ENCODE measurements at places on chromosomes 5 and 9.

- no peak for DNase-seq
Measured at GRCh38 chr5:73321757-73322436, 126.7 kb downstream of the FOXD1 start.

DNA sequence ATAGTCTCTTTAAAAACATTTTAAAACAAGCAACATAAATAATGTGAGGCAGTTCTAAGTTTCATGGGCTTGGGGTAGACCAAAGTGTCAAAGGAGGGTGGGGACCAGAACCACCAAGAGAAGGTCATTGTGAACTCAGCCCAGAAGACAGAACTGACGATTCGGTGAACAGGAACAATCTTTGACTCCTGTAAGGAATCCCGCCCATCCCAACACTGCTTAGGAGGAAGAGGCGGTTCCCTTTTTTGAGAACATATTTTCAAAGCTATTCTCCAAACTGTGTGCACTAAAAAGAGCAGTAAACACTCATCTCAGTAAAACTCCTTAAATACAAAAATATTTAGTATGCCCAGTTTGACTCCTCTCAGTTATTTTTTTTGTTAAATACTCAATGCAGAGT is 176.5 kb upstream of the TLE4 start:
- no peak for DNase-seq

DNA sequence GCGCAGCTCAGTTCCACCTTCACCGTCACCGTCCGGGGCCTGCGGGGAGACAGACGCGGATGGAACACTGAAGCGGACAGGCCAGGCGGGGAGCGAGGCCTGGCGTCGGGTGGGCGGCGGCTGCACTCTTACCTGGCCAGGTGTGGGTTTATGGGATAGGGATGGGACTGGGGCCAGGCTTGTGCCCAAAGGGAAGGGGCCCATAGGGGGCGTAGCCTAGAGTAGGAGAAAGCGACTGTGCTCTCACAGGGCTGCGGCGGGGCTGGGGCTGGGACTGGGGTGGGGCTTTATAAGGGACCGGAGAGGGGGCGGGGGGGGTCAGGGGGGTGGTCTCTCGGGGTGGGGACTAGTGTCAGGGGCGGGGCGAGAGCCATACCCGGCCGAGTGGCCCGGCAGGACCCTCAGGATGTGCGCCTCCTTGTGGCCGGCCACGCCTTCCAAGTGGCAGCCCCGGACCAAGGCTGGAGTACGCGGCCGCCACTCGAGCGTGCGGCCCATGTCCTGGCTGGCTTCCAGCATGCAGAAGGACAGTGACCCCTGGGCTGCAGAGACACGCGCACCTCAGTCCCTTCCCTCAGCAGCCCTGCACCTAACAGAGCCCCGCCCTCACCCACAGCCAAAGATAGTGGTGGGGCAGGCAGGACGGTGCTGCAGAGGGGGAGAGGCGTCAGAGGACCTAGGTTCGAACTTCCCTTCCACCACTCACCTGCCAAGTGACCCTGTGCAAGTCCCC is 22.8 kb downstream of the FPGS start:
- no peak for DNase-seq

DNA sequence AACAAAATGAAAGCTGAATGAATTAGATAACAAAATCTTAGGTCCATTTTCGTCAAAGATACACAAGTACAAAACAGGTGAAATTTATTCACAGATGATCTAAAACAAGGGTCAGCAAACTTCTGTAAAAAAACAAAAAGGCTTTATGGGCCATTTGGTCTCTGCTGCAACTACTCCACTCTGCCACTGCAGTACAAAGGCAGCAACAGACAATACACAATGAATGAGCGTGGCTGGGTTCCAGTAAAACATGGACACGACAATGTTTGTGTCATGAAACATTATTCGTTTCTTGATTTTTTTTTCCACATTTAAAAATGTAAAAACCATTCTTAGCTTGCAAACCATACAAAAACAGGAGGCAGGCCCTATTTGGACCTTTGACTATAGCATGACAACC is 71.9 kb downstream of the ECPAS start:
- DNase-seq, result no peak

GRCh38 chr5:176887252-176887849 is 11.8 kb downstream of the HK3 start:
- no peak for DNase-seq

Measured in mesothelial cell of epicardium (in vitro differentiated cells).